Epithelial cell of prostate (primary cell): ENCODE measurements at places on chromosomes 4 and X.

- DNase-seq = no peak
These were observed at the start of gene SLC4A4 for GRCh38 chr4:71338846-71339593. SLC4A4 (plus strand) TSS chr4:71339020.

- DNase-seq = no peak
These were observed 5.9 kb upstream of the STIM2 start for GRCh38 chr4:26854701-26855100.

DNA sequence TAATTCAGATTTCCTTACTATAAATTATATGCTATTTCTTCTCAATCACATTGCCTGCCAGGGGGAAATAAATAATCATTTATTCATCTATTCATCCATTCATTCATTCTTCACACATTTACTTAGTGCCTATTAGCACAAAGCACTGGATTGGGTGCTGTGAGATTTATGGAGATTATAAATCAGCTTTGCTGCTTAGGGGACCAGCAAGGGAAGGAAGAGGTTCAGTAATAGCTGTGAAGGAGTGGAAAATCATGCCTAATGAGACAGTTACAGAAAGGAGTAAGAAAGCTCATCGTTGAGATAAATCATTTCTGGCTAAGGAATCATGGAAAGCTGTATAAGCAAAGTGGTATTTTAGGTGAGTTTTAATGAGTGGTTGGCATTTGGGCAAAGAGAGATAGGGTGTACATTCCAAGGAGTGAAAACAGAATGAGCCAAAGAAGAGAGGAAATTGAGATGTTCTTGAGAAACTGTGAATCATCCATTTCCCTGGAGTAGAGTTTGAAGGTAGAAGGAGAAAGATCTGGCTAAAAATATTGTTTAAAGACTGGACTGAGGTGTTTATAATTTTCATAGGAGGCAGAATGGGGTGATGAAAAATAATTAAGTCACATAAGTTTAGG lies 9.6 kb downstream of the ARSJ start:
- no peak for DNase-seq

GRCh38 chr4:110860125-110860524 lies 237.2 kb upstream of the PITX2 start:
- DNase-seq = no peak

DNA sequence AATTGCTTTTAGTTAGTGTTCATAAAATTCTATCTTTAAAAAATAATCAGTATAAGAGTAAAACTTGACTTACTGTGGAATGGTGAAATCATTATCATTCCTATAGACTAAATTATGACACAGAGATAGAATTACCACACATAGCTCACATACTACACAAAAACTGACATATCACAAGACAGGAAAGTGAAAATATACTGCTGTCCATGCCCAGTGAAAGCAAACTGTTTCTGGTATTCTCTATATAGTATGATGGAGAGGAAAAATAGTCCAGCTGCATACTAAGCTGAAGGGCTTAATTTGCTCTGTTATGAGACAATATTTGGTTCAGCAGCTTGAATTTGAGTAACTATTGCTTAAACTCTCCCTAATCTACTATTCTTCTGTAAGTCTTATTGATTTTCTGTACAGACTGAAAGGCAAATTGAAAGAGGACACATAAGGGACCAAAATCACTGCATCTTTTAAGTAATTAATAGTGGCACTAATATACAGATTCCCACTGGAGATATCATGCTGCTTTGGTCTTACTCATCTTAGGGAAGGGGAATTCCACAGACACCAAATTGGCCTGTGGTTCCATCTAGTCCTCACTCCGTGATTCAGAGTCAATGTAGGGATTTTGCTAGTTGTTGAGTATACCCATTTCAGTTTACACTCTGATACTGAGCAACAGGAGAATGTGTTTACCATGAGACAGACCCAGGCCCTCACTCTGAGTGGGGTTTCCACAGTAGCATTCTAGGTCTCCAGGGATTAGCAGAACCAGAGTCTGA lies 47.4 kb upstream of the AGA start:
- no peak for DNase-seq

DNA sequence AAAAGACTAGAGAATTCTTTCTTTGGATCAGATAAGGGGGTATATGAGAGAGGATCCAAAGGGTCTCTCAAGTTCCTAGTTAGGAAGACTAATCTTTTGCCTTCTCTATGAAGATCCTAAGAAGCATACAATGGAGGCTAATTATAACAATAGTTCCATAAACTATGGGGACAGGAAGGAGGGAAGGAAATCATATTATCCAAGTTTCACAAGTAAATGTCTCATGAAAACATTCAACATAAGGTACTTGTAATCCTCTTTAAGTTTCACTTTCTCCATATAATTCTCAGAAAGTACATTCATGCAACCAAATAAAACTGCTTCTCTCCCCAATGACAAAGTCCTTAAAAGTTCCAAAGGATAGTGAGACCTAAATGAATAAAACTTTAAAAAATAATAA lies 27.1 kb downstream of the STX18 start:
- DNase-seq = no peak

- no peak for DNase-seq
These were observed 38.5 kb upstream of the IQSEC2 start for GRCh38 chrX:53319614-53320542.

GRCh38 chr4:54060116-54060515 lies 4.3 kb downstream of the CHIC2 start:
- DNase-seq = no peak

- DNase-seq = no peak
These were observed 76.2 kb downstream of the SEL1L3 start for GRCh38 chr4:25786497-25787065.

DNA sequence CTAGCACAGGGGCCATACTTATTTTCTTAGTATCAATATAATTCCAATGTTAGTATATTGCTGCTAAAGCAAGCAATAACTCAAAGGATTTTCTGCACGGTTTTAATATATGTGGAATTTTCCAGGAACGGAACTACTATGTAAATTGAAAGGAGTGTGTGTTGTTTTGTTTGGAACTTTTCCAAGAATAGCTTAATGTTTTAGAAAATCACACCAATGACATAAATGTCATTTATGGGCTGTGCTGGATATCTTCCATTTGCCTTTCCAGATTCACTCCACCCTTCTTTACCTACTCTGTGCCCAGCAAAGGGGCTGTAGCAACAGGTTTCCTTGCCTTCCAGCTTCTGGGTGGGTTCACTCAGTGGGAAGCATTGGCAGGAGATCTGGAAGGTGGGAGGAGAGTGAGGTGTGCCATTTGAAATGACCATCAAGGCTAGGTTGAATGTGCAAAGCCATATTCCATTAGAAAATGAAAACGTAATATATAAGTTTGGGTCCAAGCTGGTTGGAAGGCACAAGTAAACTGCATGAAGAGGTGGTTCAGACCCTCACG lies 25.2 kb upstream of the ZFX start:
- no peak for DNase-seq

DNA sequence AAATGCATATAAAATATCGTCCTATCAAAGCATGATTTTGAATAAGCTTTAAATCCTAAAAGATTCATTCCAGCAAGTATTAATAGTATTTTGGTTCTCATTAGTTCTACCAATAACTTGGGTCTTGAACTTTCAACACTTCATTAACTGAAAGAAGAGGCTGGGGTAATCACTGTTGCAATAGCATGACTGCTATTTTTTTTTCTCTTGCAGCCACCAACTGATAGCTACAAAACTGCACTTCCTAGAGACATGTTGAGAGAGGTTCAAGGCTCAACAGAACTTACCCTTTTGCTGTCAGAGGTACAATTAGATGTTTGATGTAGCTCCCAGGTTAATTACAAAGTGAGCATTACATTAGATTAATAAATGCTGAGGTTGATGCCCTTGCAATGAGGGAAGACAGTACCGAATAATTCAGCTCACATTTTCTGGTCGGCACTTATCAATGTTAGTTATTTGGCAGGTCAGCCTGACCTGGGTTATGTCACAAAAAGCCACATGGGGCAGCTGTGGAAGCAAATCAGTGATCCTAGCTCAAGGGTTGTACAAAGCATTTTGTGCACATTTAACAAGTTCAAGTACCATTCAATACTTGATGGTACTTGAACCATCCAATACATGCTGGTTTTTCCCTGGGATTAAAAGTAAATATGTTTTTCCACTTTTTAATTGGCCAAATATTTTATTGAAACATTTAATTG lies 29.9 kb upstream of the TET2 start:
- DNase-seq = no peak

DNA sequence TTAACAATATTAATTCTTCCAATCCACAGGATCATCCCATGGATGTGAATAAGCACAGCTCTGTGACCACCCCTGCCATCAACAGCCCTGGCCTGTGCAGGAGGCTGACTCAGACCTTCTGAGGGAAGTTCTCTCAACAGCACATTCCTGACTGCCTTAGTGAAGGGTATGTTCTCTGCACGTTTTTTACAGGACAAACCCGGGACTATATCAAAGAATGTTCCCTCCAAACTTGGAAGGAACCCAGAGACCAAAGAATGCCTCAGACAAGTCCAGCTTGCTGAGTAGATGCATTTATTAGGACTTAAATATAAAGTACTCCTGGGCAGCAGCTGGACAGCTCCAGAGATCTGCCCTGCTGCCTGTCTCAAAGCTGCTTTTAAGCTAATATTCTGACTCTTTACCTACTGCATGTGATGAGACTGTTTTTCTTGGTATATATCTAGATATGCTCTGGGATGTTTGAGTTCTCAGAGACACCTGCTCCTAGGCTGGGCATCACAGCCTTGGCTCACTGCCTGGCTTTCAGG lies 1127.8 kb upstream of the PRKX start:
- no peak for DNase-seq

- no peak for DNase-seq
These were observed 74.6 kb upstream of the SHOX start for GRCh38 chrX:555725-556666.

DNA sequence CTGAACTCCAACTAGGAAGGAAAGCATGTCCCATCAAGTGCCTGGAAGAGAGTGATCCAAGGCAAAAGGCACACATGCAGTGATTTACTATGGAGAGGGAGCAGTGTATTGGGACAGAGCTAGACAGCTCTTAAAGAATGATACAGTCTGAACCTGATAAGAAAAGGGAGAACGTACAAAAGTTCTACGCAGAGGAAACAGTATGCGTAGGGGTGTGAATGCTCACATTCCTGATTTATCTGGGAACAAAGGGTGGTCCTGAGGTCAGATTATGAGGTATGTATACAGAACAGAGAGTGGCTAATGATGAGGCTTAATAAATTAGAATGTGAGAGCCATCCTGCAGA lies 12.0 kb downstream of the HS3ST1 start:
- no peak for DNase-seq

DNA sequence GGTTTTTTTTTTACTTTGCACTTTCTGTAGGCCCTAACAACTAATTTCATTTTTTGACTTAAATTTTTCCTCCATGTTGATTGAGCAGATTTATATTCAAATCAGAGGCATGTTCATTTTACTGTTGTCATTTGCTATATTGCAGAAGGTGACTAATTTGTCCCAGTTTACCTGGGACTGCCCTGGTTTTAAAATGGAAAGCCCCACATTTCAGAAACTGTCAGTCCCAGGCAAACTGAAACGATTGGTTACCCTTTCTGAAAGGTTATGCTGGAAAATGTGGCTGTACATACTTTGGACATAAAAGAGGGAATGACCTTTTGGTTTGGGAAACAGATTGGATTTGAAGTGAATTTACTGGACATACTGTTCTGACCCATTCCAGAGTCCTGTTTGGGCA lies 160.0 kb downstream of the SPCS3 start:
- no peak for DNase-seq

DNA sequence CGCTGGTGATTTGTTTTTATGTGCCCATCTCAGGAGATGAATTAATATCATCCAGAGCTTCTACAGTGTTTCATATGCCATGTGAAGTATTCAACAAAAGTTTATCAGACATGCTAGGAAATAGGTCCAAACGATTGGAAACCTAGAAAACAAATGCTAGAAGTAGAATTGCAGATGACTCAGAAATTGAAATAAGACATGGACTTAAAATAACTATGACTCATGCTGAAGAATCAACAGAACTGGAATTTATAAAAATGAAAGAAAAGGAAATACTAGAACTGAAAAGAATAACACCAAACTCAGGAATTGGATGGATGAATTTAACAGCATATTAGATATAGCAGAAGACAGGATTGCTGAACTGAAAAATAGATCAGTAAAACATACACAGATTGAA lies 172.7 kb upstream of the GIMD1 start:
- no peak for DNase-seq

- DNase-seq = no peak
These were observed 598.6 kb downstream of the KLHL13 start for GRCh38 chrX:117517994-117518393.

DNA sequence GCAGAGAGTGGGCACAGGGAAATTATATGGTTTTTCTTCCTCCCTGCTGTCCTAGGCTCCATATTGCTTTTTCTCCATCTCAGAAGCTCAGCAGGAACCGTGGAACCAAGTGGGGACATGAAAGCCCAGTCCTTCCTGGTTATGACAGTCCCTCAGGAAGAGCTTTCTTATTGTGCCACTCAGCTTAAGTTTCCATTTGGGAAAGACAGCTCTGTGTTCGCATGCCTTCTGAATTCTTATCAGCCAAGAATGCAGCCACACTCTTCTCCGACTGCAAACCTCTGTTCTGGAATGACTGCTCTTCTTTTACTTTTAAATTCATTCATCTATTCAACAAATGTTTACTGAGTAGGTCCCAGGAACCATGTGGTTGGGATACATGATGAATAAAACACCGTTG lies 58.0 kb upstream of the PPARGC1A start:
- no peak for DNase-seq
